ENCODE measurements at places on chromosomes 3 and 15.

GRCh38 chr3:181555681-181556080 lies 156.0 kb upstream of the SOX2 start:
- H3K4me3 ChIP-seq: no peak overlapping the region
- DNase-seq: no peak
- H3K27ac ChIP-seq: no peak overlapping the region
- no peaks in the 10 kb centered on the region for H3K4me1 ChIP-seq

- peak overlapping the region; percentile 61 for H3K27ac ChIP-seq
- H3K27me3 ChIP-seq: peaks cover 6% of the 10 kb centered on the region
- no peaks in the 10 kb centered on the region for H3K36me3 ChIP-seq
- peak; percentile 19 for DNase-seq
Measured at GRCh38 chr3:183430325-183430957, 2.0 kb upstream of the MCF2L2 start.

- DNase-seq: no peak
- H3K4me3 ChIP-seq: no peak overlapping the region
- H3K27ac ChIP-seq: no peak overlapping the region
Measured at GRCh38 chr3:28575746-28576613, 227.4 kb upstream of the AZI2 start.

GRCh38 chr15:41513506-41514227 lies at the start of gene LTK:
TSS of gene LTK (minus strand) at chr15:41513827. CDS start at chr15:41513709, 118 bp downstream.
- DNase-seq: peak; percentile 20
- peaks cover 37% of the 10 kb centered on the region for H3K27me3 ChIP-seq
- peaks cover 21% of the 10 kb centered on the region for H3K4me1 ChIP-seq
- no peak within 1 kb of the TSS for H3K27ac ChIP-seq

- H3K4me3 ChIP-seq: no peak overlapping the region
- peaks cover 33% of the 10 kb centered on the region for H3K27me3 ChIP-seq
- DNase-seq: no peak
- H3K4me1 ChIP-seq: no peaks in the 10 kb centered on the region
- no peaks in the 10 kb centered on the region for H3K36me3 ChIP-seq
- no peak overlapping the region for H3K27ac ChIP-seq
Measured at GRCh38 chr3:170804078-170804477, 65.9 kb downstream of the RPL22L1 start.

DNA sequence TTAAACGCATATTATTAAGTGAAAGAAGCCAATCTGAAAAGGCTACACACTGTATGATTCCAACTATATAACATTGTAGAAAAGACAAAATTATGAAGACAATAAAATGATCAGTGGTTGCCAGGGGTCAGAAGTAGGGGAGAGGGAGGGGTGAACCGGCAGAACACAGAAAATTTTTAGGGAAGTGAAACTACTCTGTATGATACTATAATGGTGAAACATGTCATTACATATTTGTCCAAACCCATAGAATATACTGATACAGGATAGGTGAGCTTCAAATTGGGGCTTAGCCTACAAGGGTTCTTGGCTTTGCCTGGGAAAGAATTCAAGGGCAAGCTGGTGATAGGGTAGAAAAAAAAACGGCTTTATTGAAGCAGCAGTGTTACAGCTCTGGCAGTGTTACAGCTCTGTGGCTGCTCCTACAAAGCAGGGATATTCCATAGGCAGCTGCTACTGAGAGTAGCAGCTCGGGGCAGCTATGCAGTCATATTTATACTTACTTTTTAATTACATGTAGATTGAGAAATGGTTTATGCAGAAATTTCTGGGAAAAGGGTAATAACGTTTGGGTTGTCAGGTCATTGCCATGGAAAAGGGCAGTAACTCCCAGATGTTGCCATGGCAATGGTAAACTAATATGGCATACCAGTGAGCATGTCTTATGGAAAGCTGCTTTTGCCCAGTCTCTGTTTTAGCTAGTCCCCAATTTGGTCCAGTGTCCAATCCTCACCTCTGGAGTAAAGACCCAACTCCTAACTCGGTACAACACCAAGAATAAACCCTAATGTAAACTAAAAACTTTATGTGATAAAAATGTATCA lies 125.1 kb upstream of the SLC25A36 start:
- no peaks in the 10 kb centered on the region for H3K4me1 ChIP-seq
- H3K36me3 ChIP-seq: peaks cover 3% of the 10 kb centered on the region
- H3K4me3 ChIP-seq: no peak overlapping the region
- no peak for DNase-seq
- no peaks in the 10 kb centered on the region for H3K27me3 ChIP-seq

- no peak for DNase-seq
- no peak overlapping the region for H3K4me3 ChIP-seq
- H3K27me3 ChIP-seq: no peaks in the 10 kb centered on the region
- H3K36me3 ChIP-seq: peaks cover 1% of the 10 kb centered on the region
Measured at GRCh38 chr15:90062023-90062442, 40.2 kb downstream of the IDH2 start.

DNA sequence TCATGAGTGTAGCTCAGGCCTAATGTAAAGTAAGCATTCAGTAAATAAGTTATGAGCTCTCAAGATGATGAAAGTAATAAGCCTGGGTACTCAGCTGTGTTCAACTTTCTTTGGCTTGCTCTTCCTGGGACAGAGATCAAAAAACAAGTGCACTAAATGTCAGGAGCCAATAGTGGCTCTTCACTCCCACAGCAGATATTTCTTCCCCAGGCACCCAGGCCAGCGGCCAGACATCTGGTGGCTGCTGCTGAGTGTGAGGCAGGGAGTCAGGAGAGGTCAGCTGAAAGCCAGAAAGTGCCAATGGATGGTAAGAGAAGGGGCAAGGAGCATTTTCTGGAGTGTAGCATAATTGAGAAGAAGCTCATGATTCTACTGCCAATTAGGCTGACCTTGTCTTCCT lies 18.2 kb upstream of the ITGA11 start:
- no peak overlapping the region for H3K4me3 ChIP-seq
- H3K36me3 ChIP-seq: no peaks in the 10 kb centered on the region
- no peak overlapping the region for H3K27ac ChIP-seq

GRCh38 chr3:76131396-76132153 lies 346.2 kb upstream of the ZNF717 start:
- no peak overlapping the region for H3K4me3 ChIP-seq
- no peaks in the 10 kb centered on the region for H3K4me1 ChIP-seq
- H3K27ac ChIP-seq: no peak overlapping the region
- no peak for DNase-seq

- H3K4me1 ChIP-seq: peaks cover 29% of the 10 kb centered on the region
- DNase-seq: no peak
- peak overlapping the region; percentile 84 for H3K27ac ChIP-seq
- H3K4me3 ChIP-seq: peak overlapping the region; percentile 44
- H3K36me3 ChIP-seq: peaks cover 7% of the 10 kb centered on the region
- H3K27me3 ChIP-seq: no peaks in the 10 kb centered on the region
Measured at GRCh38 chr15:52262364-52262763, 33.2 kb downstream of the MYO5C start.

- no peak for DNase-seq
- H3K27me3 ChIP-seq: peaks cover 15% of the 10 kb centered on the region
- no peak overlapping the region for H3K4me3 ChIP-seq
- no peak overlapping the region for H3K27ac ChIP-seq
- no peaks in the 10 kb centered on the region for H3K36me3 ChIP-seq
Measured at GRCh38 chr3:133023362-133023761, 14.8 kb upstream of the TMEM108 start.

- no peaks in the 10 kb centered on the region for H3K36me3 ChIP-seq
- H3K27me3 ChIP-seq: peaks cover 9% of the 10 kb centered on the region
- H3K4me3 ChIP-seq: no peak overlapping the region
- no peaks in the 10 kb centered on the region for H3K4me1 ChIP-seq
- no peak overlapping the region for H3K27ac ChIP-seq
Measured at GRCh38 chr3:154018100-154018696, 103.0 kb upstream of the ARHGEF26 start.

GRCh38 chr3:66997560-66998112 lies 471 bp upstream of the KBTBD8 start:
- peak overlapping the region; percentile 94 for H3K27ac ChIP-seq
- DNase-seq: peak; percentile 25
- peaks cover 10% of the 10 kb centered on the region for H3K36me3 ChIP-seq
- H3K4me3 ChIP-seq: peak overlapping the region; percentile 97

DNA sequence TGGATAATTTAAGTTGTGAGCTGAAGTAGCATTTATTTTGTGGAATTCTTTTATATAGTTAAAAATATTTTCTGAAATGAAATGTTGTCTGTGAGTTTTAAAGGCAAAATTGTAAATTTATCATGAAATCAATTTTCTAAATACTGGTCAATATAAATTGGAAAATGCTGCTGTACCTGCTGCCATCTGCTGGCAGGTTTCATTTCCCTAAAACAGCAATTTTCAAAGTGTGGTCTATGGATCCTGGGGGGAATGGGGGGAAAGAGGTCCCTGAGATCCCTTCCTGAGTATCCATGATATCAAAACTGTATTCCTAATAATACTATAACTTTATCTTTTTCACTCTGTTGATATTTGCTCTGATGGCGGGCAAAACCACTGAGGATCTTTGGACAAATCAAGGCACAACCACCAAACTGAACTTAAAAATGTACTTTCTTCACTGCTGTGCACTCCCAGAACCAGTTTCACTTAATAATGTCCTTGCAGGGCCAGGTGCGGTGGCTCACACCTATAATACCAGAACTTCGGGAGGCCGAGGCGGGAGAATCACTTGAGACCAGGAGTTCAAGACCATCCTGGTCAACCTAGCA lies 17.2 kb upstream of the CCR4 start:
- no peak for DNase-seq
- H3K36me3 ChIP-seq: peaks cover 3% of the 10 kb centered on the region
- H3K4me1 ChIP-seq: no peaks in the 10 kb centered on the region

- no peaks in the 10 kb centered on the region for H3K27me3 ChIP-seq
- peaks cover 6% of the 10 kb centered on the region for H3K36me3 ChIP-seq
- no peak overlapping the region for H3K27ac ChIP-seq
- DNase-seq: no peak
- H3K4me3 ChIP-seq: no peak overlapping the region
Measured at GRCh38 chr15:65910341-65910740, 41.0 kb downstream of the RAB11A start.

DNA sequence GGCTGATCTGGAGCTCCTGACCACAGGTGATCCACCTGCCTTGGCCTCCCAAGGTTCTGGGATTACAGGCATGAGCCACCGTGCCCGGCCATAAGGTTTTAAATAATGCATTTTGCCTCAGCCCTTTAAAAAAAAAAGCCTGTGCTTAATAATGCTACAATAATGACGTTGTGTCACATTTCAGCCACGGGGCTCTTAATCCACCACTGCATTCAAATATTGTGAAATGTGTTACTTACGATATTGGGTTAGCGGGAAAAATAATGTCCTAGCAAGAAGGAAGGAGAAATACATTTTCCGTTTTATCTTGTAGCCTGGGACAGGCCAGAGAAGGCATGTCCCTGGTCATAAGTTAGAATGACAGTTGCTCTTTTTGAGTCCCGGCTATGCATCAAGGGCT lies 17.6 kb downstream of the PAQR5 start:
- H3K4me1 ChIP-seq: peaks cover 11% of the 10 kb centered on the region
- H3K27me3 ChIP-seq: peaks cover 5% of the 10 kb centered on the region
- DNase-seq: no peak
- H3K4me3 ChIP-seq: no peak overlapping the region

GRCh38 chr15:71325481-71325880 lies 210.2 kb downstream of the THSD4 start:
- no peak overlapping the region for H3K4me3 ChIP-seq
- H3K36me3 ChIP-seq: no peaks in the 10 kb centered on the region
- no peak for DNase-seq
- H3K27ac ChIP-seq: no peak overlapping the region
- H3K4me1 ChIP-seq: no peaks in the 10 kb centered on the region
- H3K27me3 ChIP-seq: no peaks in the 10 kb centered on the region

DNA sequence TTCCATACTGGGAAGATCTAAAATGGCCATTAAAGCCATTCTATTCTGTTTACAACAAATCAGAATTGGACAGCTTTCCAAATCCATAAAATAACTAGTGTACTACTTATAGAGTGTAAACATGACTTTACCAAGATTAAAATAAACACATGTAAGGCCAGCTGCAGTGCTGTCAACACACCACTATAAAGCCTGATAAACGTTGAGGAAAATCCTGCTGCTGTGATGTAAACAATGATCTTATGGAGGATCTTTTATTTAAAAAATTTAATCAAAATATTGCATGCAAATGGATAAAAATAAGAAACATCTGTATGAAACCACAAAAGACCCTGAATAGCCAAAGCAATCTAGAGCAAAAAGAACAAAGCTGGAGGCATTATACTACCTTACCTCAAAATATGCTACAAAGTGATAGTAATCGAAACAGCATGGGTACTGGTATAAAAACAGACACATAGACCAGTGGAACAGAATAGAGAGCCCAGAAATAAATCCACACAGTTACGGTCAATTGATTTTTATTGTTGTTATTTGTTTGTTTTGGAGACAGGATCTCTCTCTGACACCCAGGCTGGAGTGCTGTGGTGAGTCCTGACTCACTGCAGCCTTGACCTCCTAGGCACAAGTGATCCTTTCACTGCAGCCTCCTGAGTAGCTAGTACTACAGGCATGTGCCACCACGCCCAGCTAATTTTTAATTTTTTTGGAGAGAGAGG lies 428.8 kb upstream of the C2CD4B start:
- H3K27me3 ChIP-seq: peaks cover 19% of the 10 kb centered on the region
- no peaks in the 10 kb centered on the region for H3K4me1 ChIP-seq
- no peaks in the 10 kb centered on the region for H3K36me3 ChIP-seq
- H3K27ac ChIP-seq: no peak overlapping the region
- H3K4me3 ChIP-seq: no peak overlapping the region

- no peaks in the 10 kb centered on the region for H3K36me3 ChIP-seq
- H3K4me3 ChIP-seq: no peak overlapping the region
- H3K27ac ChIP-seq: no peak overlapping the region
- no peaks in the 10 kb centered on the region for H3K27me3 ChIP-seq
- DNase-seq: no peak
Measured at GRCh38 chr15:47364230-47365141, 352.8 kb upstream of the SEMA6D start.

GRCh38 chr15:39706206-39706605 lies 76.4 kb downstream of the FSIP1 start:
- H3K4me3 ChIP-seq: no peak overlapping the region
- no peak overlapping the region for H3K27ac ChIP-seq
- no peaks in the 10 kb centered on the region for H3K27me3 ChIP-seq
- DNase-seq: no peak
- no peaks in the 10 kb centered on the region for H3K36me3 ChIP-seq

GRCh38 chr3:15769256-15769915 lies 28.4 kb downstream of the ANKRD28 start:
- H3K4me1 ChIP-seq: peaks cover 42% of the 10 kb centered on the region
- H3K4me3 ChIP-seq: no peak overlapping the region
- DNase-seq: no peak
- no peak overlapping the region for H3K27ac ChIP-seq
- peaks cover 24% of the 10 kb centered on the region for H3K36me3 ChIP-seq
